Islet precursor cell (in vitro differentiated cells): ENCODE measurements at places on chromosomes 4 and X.

DNA sequence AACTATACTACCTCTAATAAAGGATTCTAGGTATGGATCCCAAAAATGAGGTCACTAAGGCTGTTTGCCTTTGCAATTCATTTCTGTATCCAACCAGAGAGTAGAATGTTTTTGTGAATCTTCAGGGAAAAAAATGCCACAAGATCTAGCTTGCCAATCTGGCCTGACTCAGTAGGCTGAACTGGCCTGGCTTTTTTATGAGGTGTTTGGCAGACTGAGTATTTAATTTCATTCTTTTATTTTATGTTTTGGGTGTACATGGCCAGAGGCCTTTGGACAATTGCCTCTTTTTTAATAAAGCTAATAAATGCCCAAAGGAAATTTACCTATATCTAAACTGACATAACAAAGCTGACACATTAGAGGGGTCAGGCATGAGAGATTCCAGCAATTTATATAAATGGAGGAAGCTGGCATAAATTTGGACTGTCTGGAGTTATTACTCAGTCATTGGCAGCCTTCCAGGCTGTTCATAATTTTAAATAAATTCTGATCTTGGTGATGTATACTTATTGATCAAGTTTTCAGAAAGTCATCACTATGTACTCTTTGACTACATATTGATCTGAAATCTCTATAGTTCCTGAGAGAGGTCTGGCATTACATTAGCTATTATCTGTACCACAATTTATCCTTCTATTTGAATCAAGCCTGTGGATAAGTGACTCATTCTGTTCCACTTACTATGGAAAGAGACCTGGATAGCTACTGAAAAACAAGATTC, 376.4 kb upstream of the NOCT start:
- DNase-seq = no peak

- no peak for DNase-seq
Measured at GRCh38 chr4:94603170-94603747, 151.5 kb downstream of the PDLIM5 start.

- no peak for DNase-seq
Measured at GRCh38 chr4:178894126-178894525, 1451.9 kb upstream of the AGA start.

- DNase-seq = no peak
Measured at GRCh38 chr4:6876440-6876839, 33.2 kb upstream of the TBC1D14 start.

DNA sequence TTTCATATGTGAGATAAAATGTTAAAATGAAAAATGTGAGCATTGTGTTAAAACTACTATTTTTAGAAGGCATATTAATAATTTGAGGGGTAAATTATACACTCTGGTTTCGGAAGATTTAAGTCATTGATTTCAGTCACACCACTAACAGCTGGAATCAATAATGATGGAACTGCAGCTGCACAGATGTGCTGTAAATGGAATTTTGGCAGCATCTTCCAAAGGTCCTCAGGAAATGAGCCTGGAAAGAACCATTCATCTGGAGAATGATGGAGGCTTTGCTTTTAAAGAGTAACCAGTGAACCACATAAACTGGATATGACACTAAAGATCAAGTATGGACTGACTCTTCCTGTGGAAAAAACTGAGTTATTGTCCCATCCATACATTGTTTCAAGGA, 759.0 kb upstream of the EPHA5 start:
- no peak for DNase-seq

GRCh38 chr4:118772081-118772766, 63.7 kb downstream of the SEC24D start:
- DNase-seq = no peak
